Activated CD8-positive, alpha-beta memory T cell treated with anti-CD3 and anti-CD28 coated beads for 1 hour (primary cell): ENCODE measurements at places on chromosomes 4 and X.

DNA sequence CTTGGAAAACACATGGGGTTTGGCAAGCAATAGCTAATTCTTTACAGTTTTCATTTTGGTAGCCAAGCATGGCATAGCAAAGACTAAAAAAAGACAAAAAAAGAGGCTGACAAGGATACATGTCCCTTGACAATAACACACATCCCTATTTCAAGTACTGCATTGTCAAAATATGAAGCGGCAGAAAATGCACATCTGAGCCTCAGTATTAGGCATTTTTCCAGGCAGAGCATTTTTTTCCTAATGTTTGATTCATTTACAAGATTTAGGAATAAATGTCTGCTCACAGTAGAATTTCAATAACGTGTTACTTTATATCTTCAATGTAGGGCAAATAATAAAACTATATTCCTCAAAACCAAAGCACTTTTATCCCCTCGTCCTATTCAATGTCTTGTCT, 216.3 kb upstream of the PCDH18 start:
- DNase-seq: no peak

GRCh38 chrX:53089224-53089842, 4.6 kb upstream of the KANTR start:
- no peak for DNase-seq

- no peak for DNase-seq
Measured at GRCh38 chr4:129839687-129840086, 743.7 kb downstream of the C4orf33 start.

- no peak for DNase-seq
Measured at GRCh38 chr4:72606751-72607150, 37.7 kb upstream of the ADAMTS3 start.

GRCh38 chr4:46937493-46937892, 28.4 kb upstream of the COX7B2 start:
- no peak for DNase-seq

- DNase-seq: peak; percentile 24
Measured at GRCh38 chrX:40266490-40267333, 169.0 kb upstream of the BCOR start.

- DNase-seq: no peak
Measured at GRCh38 chrX:112066813-112067212, 15.8 kb downstream of the TRPC5 start.

- DNase-seq: no peak
Measured at GRCh38 chr4:10743357-10743756, 58.8 kb upstream of the CLNK start.

- DNase-seq: no peak
Measured at GRCh38 chr4:36054694-36055422, 189.5 kb downstream of the ARAP2 start.

DNA sequence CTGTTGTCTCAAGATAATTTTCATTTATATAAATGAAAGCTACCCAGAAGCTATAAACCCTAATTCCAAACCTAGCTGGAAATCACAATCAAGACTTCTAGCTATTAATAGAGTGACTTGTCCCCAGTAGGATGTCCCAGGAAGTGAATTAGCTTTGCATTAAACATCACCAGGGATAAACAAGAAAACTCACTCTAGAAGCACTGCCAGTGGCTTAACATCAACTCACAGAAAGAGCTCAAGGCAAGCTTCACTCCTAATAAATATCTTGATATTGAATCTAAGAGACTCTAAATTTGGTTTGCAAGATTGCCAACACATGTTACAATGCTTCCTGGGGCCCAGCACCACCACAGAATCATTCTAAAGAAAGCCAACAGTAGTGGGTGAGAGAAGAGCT, 468.7 kb upstream of the FAM241A start:
- no peak for DNase-seq

- DNase-seq: no peak
Measured at GRCh38 chr4:157741642-157742041, 431.2 kb downstream of the GASK1B start.

GRCh38 chrX:151985531-151985930, 11.1 kb upstream of the GABRE start:
- DNase-seq: no peak

- no peak for DNase-seq
Measured at GRCh38 chr4:40423735-40424134, 88.6 kb downstream of the CHRNA9 start.

DNA sequence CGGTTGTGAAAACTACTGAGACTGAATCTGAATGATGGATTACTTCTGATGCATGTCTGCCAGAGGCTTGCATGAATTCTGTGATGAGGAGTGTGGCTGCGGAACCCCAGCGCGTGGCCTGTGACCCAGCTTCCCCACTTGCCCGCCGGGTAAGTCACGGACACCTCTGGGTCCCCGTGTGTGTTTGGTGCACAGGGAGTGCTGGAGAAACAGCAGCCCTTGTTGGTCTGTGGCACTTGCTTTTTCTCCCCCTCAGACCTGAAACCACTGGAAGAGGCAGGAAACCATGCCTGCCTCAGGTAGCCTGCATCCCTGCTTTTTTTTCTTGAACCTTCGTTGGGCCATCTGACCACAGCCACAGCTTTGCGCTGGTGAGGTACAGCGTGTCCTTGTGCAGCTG, 51.9 kb upstream of the TADA2B start:
- no peak for DNase-seq

DNA sequence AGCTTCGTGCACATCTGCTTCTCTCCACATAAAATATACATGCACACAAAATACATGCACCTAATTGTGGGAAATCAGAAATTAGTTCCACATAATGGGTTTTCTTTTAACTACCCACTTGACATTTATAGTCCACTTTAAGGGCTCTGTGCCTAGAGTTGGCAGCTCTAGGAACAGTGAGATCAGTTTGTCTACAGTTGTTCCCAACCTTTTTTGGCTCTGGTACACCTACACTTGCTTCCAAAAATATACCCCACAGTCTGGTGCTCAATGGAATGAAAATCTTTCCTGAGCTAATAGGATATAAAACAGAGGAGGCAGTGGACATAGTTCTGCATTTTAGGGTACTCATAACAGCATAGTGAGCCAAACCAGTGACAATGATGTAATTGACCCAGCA, 36.1 kb downstream of the HDAC8 start:
- no peak for DNase-seq

DNA sequence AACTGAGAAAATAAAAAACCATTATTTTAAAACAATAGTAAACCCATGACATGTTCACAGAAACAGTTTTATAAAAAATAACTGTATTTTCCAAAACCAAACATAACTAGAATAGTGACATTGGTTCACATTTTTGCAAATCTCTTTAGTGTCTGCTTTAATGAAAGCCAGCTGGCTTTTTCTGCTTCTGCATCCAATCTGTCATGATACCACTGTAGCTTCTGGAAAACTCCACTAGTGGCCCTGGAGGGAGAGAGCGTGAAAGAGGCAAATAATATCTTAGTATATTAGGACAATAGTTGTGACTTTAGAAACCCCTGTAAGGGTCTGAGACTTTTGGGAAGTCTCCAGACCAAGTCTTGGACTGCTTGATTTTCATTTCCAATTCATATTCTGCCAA, 31.1 kb downstream of the FGFBP1 start:
- DNase-seq: no peak

DNA sequence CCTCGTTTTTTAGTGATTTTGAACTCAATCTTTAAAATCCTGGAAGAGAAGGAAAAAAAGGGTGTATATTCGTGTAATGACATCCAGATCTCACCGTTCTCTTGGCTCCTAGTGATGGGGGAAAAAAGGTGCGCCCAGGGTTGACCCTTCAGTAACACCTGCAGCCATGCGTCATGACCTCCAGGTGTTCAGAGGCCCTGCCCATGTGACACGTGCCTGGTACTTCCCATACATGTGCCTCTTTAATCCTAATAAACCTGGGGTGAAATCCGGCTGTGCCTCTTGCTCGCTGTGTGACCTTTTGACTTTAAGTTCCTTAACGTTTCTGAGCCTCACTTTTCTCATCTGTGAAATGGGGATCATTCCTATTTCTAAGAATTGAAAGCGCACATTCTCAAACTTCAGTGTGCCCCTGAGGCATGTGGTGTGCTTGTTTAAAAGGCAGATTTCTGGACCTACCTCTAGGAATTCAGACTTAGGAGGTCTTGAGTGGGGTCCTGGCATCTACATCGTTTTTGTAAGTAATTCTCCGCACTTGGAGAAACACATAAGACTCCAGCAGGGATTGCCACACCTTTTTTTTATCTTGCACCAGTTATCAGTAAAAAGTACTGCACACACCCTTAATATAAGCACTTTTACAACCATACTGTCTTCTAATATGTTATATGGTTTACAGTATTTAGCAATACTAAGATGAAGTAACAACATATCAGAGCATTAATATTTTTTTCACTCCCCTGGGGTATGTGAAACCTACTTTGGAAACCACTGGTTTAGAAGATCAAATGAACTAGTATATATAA, 90.1 kb downstream of the RELL1 start:
- DNase-seq: no peak

DNA sequence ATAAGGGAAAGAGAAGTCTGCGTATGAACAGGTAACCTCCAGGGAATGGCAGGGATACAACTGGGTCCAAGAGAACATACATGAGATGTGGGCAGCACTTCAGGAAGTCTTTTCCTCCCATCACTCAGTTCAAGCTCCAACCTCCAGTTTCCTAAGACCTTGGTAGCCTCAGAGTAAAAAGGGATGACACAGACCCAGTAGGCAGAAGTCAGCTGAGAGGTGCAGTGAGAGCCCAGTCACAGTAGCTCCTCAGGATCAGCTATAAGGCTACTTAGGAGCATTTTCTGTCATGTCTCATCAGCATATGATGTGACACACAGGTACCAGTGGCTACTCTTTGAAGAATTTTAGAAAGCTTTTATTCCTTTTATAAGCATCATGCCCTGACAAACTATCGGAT, 12.5 kb upstream of the STS start:
- no peak for DNase-seq

DNA sequence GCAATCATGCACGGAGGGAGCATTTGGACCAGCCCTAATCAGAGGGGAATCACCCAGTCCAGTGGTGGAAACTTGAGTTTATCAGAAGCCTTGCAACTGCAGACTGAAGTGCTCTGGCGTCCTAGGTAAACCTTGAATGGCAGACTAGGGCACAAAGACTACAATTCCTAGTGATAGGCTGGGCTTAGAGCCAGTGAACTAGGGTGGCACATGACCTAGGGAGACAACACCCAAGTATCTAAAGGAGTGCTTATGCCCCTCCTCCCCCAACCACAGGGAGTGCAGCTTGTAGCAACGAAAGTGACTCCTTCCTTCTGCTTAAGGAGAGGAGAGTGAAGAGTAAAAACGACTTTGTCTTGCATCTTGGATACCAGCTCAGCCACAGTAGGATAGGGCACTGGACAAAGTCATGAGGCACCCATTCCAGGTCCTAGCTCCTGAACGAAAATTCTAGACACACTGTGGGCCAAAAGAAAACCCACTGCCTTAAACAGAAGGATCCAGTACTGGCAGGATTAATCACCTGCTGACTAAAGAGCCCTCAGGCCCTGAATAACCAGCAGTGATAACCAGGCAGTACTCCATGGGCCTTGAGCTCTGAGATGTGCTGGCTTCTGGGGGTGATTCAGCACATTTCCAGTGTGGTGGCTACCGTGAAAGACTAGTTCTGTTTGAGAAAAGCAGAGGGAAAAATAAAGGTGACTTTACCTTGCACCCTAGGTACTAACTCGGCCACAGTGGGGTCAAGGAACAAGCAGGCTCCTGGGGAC, 58.7 kb upstream of the STARD8 start:
- DNase-seq: no peak

DNA sequence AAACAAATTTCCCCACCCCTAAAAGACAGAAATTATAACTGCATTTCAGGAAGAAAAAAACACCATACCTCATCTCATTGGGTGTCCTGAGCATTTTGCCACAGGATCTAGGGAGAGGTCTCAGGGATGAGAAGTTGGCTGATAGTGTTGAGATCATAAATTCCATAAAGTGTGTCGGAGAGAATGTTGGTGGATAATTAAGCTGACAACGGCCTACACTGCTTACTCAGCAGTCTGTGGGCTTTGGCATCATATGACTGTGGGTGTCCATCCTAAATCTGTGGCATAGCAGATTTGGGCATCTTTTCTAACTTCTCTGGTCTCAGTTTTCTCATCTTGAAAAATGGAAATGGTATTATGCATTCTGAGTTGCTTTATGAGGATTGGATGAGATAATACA, 12.3 kb downstream of the CENPVL3 start:
- DNase-seq: no peak
